Smooth muscle cell of the brain vasculature (primary cell): ENCODE measurements at places on chromosomes 6 and 20.

GRCh38 chr6:162620073-162620472 lies 107.5 kb downstream of the PRKN start:
- DNase-seq = no peak

GRCh38 chr20:40680161-40680959 lies 8.7 kb downstream of the MAFB start:
- DNase-seq = no peak

- DNase-seq = no peak
These were observed 79.8 kb upstream of the SCAF8 start for GRCh38 chr6:154653385-154653784.

DNA sequence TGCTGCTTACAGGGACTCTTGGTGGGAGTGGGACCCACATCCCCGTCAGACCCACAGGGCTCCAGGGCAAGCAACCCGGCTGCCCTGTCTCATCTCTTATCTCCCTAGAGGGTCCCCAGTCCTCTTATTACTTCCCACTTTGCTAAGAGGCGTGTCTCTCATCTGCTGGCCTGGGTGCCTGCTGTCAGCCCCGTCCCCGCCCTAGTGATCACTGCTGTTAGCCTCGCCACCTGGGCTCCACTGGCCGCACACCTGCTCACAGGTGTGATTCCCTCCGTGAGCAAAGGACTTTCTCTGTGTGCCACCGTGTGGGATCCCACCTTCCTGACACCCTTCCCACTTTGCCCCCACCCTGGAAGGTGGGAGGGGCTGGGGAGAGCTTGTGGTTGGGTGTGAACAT lies 57.6 kb downstream of the TCP11 start:
- no peak for DNase-seq

GRCh38 chr20:22807646-22808244 lies 223.4 kb upstream of the FOXA2 start:
- DNase-seq = no peak

DNA sequence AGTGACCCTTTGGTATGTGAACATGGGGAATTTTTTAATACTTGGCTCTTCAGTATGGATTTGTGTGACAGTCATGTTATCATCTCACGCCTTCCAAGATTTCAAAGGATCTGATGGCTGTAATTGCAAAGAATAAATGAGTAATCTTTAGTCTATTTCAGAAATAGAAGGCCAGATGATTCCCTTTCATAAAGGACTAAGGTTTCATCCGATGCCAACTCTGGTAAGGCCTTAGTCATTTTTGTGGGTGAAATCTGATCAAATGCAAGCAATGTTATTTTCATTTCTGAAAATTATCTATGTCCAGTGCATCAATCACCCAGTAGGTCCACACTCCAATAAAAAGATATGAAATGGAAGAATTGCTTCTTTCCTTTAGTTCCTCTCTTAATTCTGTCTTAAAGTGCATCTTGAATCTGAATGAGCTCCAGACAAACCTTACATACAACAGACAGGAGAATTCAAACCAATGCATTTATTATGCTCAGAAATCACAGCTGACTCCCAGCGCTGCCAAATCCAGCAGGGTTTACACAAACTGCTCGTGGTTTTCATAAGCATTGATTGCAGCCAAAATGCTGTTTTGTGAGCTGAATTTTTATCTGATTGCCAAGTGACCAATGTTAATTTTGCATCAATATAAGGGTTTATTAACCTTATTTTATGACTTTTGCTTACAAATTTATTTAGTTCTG lies 565.2 kb upstream of the MARCKS start:
- DNase-seq = no peak

DNA sequence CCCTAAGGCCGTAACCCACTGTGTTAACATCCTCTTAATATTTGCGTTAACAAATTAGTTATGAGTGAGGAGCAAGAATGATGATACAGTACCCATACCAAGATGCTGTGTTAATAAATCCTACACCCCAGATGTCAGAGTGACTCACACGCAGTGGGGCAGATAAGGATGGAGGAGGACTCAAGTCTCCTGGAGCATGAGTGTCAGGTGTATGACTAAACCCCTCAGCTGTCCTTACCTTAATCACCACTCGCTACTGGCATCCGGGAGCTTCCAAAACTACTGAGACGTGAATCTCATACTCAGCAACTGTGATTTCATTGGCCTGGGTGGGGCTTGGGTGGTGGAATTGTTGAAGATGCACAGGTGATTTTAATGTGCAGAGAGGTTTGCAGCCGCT lies 131.3 kb upstream of the MTHFD1L start:
- no peak for DNase-seq

DNA sequence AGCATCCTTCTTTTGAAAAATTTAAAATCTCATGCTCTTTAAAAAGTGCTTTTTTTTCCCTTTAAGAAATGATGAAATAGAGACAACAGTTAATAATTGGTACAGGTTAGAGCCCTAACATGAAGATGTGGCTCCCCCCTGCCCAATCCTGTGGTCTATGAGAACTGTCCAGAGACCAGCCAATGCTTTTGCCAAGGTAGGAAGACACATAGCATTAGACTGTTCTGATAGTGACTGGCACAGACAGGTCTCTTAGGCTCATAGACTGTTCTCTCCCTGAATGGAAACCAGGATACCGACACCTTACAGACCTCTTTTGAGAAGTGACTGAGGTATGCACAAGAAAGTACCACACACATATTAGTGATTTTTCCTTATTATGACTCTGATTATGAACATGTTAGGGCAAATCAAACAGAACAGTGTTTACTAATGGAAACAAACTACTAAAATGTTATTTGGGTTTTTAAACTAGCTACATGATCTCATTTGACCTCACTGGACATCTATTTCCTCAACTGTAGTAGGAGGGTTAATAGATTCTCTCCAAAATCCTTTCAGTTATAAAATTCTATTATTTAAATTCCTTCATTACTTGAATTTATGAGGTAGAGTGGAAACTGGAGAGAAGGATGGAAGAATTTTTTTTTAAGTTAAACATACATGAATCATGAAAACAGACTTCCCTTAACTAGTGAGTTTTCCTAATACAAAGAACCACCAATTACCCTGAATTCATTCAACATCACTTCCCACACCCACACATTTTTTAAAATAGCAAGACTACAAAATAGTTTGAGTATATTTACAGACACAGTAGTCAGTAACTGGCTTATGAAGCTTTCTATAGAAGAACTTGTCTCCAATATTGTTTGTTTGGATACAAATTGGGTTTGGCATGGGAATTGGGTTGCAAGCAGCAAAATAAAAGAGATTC lies 120.4 kb downstream of the OGFRL1 start:
- DNase-seq = no peak

- no peak for DNase-seq
These were observed 125.2 kb downstream of the HIVEP2 start for GRCh38 chr6:142819603-142820337.

GRCh38 chr20:7657569-7657968 lies 282.7 kb downstream of the HAO1 start:
- no peak for DNase-seq

DNA sequence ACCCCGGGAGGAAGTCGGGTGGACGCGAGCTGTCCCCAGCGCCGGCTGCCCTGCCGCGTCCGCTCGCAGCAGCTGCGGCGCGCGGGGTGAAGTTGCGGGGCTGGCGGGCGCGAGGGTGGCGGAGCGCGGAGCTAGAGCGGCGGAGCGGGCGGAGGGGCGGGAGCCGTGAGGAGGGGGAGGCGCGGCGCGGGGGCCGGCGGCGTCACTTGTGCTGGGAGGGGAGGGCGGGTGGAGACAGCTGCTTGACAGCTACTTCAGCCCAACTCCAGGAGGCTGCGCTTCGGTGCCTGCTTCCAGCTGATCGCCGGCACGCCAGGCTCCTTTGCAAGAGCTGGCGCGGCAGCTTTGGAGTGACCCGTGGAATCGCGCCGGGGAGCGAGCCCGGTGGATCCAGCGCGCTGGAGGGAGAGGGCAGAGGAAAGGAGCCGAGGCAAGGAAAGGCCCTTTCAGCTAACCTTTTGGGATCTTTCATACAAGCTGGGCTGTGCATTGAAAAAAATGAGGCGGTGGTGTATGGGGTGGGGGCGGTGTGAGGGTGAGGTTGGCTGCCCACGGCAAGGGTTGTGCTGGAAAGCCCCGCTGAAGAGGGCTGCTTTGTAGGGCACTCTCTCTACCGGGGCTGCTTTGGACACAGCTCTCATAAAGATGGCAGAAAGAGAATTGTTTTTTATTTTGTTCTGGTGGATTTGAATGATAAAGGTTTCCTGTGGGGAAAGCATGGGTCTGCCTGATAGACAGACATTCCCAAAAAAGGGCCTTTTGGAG lies 24.6 kb downstream of the RIPOR2 start:
- DNase-seq = no peak

- DNase-seq = peak; percentile 1
These were observed 146.7 kb downstream of the TASP1 start for GRCh38 chr20:13492001-13492481.

- no peak for DNase-seq
These were observed 733 bp upstream of the PSORS1C2 start for GRCh38 chr6:31139599-31139998.

- DNase-seq = no peak
These were observed 29.1 kb upstream of the RGS17 start for GRCh38 chr6:153160221-153160620.

DNA sequence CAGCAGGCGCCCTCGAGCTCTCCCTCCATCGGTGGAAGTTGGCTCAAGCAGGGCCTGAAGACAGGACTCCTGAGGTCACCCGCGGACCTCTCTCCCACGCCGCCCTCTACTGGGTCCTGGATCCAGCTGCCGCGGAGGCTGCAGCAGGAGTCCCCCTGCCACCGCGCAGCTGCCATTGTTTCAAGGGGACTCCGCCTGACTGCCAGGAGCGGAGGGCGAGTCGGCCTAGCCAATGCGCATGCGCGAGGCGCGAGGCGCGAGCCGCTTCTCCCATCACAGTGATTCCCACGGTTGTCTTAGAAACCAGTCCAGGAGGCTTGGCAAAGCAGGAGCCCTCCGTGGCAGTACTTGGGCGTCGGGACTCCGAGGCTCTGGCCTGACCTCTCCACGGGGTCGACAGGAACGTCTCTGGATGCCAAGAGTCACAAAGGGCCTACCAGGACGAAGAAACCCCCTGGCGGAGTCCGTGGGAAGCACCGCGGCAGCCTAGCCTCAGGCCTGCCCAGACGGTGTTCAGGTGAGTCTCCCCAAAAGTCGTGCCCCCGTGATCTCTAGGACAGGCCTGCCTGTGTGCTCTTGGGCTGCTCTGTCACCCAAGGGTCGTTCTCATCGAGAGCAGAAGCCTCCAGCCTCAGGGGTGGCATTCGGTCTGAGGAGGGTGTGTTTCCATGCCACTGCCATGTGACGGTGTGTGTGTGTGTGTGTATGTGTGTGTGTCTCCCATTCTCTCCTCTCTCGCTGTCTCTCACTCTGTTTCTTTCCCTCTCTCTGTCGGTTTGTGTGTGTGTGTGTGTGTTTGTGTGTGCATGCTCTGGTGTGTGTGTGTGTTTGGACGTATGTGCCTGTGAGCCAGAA lies 290.6 kb upstream of the ZNF337 start:
- no peak for DNase-seq

DNA sequence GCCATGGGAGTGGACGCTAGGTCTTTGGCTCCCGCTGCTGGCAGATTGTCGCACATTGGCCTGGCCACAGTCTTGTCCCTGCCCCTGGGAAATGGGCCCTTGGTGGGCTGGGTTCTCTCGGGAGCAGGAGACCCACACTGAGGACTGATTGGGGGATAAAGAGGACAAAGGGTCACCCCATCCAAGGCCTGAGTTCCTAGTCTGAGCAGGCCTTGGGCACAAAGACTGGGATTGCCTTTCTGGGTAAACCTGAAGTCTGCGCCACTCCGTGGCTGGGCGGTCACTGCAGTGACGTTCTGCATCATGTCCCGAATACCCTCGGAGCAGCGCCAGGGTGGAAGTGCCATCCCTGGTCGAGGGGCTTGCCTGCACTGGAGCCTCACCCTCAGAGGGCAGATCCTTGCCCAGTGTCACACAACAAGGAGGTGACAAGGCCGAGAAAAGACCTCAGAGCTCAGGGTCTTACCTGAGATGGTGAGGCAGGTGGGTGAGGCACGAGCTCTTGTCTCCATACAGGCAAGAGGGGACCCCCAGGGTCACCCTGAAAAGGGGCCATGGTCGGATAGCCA lies 36.1 kb upstream of the ZBP1 start:
- no peak for DNase-seq

- no peak for DNase-seq
These were observed 104.8 kb downstream of the NCOA3 start for GRCh38 chr20:47606414-47606982.

DNA sequence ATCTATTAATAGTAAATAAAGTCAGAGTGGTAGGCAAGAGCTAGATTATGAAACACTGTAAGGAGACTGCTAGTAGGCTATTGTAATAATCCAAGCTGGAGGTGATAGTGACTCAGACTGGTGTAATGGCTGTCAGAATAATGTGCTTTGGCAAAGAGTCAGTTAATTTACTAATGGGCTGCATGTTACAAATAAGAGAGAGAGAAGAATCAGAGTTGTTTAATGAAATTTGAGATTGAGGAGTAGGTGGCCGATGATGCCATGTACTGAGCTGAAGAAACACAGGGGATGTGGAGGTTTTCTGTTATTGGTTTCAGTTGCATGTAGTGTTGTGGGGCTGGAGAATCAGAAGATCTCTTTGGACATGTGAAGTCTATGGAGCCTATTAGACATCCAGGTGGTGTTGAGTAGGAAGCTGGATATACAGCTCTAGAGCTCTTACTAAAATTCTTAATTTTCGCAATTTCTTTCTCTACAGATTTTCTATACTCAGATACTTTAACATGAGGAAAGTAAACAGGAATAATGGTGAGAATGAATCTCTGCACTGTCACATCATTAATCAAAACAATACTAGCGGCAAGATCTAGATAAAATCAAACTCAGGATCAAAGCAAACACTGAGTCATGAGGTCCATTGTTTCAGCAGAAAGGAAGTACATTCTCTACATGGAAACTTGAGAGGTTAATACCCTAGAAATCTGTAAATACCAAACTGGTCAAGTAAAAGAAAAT lies 167.7 kb downstream of the SIM1 start:
- DNase-seq = no peak

DNA sequence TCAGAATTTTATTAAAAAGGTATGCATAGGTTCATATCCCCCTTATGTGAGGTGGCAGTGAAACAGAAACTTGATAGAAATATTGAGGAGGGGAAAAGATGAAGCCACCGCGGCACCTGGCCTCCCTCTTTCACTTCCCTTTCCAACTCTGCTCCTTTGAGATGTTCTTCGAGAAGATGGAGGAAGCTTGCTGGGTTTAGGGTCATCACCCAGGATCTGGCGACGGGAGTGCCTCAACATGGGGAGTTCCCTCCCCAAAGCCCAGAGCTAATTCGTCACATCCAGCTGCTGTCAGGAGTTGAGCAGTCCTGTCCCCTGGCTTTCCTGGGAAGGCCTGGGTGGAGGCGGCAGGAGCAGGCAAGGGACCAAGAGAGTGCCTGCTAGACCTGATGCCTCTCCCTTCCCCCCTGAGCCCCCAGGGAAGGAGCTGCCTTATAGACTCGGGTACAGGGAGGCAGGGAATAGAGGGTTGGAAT lies 29.1 kb downstream of the RREB1 start:
- DNase-seq = no peak

GRCh38 chr20:9911519-9911918 lies 72.6 kb upstream of the PAK5 start:
- DNase-seq = no peak

- no peak for DNase-seq
These were observed 10.7 kb downstream of the ANGPT4 start for GRCh38 chr20:905396-905961.
